ENCODE measurements at places on chromosomes 5 and 9.

DNA sequence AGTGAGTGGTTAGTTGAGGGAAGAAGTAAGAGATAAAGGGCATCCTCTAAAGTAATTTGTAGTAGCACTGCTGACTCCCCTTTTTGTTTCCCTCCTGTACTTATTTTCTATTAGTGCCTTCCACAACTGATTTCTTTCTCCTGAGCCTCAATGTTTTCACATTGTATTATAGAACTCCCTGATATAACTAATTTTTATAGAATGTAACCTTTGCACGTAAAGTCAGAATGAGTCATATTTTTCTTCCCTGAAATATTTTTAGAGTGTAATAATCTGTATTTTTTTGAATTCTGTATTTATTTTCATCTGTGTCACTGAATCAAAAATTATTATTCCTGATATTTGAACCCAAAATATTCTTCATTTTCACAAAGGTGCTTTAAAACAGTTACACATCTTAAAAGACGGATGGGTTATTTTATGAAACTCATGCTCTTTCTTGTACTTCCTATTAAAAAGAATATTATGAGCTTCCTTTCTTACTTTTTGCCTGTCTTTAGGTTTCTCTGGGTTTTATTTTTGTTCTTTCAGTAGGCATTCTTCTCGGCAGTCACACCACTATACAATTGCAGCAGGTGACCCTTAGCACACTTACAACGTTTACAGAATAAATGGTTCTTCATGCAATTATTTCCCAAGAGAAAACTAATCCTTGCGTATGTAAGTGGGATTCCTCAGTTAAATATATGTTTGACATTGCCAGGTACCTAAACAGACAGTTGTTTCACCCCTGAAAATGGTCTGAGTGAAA lies 30.5 kb upstream of the DMRTA1 start:
- no peak for DNase-seq

DNA sequence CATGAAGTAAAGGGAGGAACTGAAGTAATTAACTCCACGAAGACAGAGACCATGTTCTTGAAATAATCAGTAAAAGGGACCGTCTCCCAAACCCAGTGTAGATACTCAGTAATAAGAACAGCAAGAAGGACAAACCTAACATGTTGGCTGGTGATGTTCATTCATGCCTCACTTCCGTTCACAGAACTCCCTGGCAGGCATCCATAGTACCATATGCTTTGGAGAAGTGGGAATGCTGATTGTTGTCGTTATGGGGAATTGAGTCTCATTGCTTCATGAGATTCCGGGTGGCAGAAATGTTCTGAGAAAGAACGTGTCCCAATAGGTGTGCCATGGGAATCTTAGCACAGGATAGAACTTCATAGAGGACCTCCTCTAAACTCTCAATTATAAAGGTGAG lies 452.3 kb downstream of the ZSWIM6 start:
- DNase-seq = no peak

GRCh38 chr5:171467107-171467506 lies 47.7 kb downstream of the FGF18 start:
- DNase-seq = no peak

DNA sequence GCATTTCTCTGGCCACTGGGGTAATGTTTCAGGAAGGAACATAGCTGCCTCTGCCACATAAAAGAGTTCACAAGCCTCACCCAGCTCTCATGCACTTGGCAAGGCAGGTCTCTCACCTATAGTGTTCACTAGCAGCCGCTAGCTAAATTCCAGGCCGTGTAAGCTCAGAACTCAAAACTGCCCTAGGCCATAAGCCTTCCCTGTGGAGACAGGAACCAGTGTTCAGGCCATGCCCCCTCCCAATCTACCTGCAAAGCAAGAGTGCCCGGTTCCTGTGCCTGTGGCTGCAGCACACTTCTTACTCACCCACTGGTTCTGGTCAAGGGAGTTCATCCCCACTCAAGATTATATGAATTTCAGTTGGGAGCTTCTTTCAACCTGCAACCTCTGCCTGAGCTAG lies 60.7 kb upstream of the ZNF169 start:
- no peak for DNase-seq

DNA sequence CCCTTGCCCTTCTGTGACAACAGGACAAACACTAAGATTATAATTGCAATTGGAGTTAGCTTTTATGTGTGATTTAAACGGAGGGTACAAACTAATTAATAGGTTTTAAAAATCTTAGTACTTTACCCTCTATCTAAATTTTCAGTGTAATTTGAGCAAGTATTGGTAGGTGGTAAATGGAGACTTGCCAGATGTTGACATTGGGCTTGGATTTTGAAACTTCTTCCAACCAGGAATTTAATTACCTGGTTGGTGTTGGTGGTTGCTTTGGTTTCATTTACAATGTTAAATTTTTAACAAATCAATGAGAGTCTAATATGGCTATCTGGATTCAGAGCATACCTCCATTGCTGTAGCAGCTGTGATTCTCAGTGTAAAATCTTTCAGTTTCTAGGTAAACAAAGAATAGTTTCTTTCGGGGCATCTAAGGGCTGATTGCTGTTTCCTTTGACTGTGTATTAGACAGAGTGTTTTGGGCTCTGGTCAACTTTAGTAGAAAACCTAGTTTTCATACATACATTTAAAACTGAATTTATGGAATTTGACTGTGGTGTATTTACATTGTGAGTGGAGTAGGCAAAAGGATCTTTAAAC lies 1.9 kb downstream of the DAPK1 start:
- DNase-seq = no peak

GRCh38 chr5:72949481-72949880 lies 6.4 kb upstream of the FCHO2 start:
- no peak for DNase-seq

GRCh38 chr5:159030357-159030756 lies 69.4 kb downstream of the EBF1 start:
- DNase-seq = no peak

Data from MV-4-11 (cell line).